ENCODE measurements at places on chromosomes 5 and 9.

GRCh38 chr5:14161825-14162556 lies 18.8 kb downstream of the TRIO start:
- DNase-seq, result no peak

DNA sequence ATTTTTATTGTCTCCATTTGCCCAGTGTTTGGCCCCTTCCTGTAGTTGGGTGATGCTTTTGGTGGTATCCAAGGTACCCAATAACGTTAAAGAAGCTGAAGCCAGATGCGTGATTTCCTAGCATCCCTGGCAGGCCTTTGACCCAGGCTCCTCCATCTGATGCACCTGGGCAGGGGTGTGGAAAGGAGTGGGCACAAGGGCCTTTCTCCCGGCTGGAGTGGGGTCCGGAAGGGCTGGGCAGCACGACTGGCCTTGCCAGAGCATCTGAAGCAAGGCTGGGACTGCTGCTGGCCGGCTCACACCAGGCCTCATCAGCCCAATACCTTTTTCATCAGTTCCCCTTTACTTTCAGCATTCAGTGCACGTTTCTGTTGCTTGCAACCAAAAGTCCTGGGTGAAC lies 220.2 kb downstream of the FANCC start:
- DNase-seq, result no peak

DNA sequence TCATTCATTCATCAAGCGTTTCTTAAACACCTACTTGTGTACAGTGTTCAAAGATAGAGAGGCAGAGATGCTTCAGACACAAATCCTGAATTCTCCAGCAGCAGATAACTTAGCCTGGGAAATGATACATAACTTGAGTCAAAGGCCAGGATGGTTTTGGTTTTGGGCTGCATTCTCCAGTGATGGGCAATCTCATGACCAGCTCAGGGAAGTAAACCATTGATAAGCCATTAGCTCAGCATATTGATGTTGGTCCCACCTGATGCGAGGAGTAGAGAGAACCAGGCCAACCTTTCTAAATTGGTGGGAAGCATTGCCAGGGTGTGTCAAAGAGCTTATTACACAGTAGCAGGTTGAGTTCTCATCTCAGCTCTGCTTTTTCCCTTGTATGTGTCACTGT lies 53.0 kb downstream of the SH3RF2 start:
- DNase-seq, result no peak

- no peak for DNase-seq
These were observed 70.4 kb downstream of the MVB12B start for GRCh38 chr9:126397056-126397455.

GRCh38 chr5:144028058-144028457 lies 142.4 kb downstream of the YIPF5 start:
- no peak for DNase-seq

GRCh38 chr9:130528674-130529073 lies 50.7 kb upstream of the FUBP3 start:
- no peak for DNase-seq

DNA sequence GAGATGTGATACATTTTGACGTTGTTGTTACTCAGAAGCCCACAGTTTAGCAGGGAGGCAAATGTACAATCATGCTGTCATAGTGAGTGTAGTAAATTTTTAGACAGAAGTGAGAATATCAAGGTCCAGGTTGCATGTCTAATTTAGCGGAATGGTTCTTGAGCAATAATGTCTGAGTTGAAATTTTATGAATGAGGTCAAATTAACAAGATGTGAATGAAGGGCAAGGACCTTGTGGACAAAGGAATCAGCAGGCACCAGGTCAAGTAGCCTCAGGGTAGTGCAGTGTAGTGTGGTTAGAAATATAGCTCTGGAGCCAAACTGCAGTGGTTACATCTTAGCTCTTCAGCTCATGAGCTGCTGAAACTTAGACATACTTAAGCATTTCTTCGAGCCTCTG lies 36.2 kb downstream of the TNFSF8 start:
- no peak for DNase-seq
